Activated CD4-positive, alpha-beta T cell treated with anti-CD3 and anti-CD28 coated beads for 1 hour (primary cell): ENCODE measurements at places on chromosomes 3 and 15.

- no peak for DNase-seq
Observed at GRCh38 chr3:184040010-184040409, 8.5 kb downstream of the HTR3D start.

DNA sequence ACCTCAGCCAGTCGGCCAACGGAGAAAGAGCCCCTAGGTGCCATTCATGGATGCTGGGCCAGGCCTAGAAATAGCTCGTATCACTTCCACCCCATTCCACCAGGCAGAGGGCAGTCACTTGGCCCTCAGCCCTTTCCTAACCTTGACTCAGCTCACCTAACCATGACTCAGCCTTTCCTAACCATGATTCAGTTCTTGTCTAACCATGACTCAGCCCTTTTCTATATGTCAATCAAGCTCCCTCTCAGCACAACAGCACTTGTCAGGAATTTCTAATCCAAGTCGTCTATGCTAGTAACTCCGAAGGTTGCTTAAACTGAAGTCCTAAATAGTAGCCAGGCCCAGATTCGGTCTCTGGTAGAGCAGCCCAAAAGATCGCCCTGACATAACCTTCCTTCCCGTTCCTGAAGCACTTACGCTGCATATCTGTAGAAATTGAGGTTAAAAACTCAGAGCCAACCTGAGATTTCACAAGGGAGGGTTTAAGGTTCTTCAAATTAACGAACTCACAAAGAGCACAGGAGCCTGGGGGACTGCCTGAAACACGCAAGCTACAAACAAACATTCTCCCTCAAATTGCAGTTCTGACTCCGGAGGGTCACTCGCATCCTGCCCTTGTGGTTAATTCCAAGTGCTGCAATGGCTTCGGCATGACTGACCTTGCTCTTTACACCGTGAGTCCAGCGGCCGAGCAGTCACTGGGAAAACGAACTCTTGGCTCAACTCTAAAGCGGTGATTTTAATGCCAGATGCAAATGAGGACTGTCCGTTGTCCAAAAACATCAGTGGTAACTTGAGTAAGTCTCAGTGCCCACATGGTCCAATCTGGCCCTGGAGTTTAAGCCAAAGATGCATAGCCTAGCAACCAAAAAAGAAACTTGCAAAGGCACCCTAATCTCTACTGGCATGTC, 99.9 kb downstream of the ADAMTS17 start:
- DNase-seq, result no peak

DNA sequence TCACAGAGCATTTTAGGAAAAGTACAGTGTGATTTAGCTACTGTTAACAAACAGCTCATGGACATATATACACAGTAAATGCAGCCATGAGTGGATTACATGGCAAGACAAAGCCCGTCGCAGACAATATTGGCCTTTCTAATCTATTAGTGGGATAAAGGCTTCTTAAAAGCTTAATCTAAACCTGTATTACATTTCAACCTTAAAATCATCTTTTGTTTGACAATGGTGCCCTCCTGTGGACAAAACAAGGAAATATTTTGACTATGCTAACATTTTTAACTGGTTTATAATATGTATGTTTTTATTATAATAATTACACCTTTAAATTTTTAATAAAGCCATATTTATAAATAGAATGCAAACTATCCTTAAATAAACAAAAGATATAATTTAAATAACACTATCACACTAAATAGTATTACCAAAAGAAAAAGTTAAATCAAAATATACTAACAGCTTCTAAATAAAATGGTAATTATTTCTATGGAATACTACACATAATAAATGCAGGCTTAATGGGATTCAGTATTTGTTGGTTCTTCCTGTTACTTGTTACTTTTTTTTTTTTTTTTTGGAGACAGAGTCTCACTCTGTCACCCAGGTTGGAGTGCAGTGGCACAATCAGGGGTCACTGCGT, 38.6 kb downstream of the TAFA4 start:
- DNase-seq, result no peak

- DNase-seq, result no peak
Observed at GRCh38 chr3:10869460-10869859, 53.4 kb downstream of the SLC6A11 start.

GRCh38 chr3:186192823-186193222, 83.9 kb upstream of the ETV5 start:
- DNase-seq, result no peak

GRCh38 chr3:111712294-111713167, 117.4 kb upstream of the ZBED2 start:
- no peak for DNase-seq

- DNase-seq, result no peak
Observed at GRCh38 chr3:41681479-41681878, 280.4 kb downstream of the ULK4 start.

GRCh38 chr3:4983739-4984510, 4.7 kb downstream of the BHLHE40 start:
- DNase-seq, result peak; percentile 55

DNA sequence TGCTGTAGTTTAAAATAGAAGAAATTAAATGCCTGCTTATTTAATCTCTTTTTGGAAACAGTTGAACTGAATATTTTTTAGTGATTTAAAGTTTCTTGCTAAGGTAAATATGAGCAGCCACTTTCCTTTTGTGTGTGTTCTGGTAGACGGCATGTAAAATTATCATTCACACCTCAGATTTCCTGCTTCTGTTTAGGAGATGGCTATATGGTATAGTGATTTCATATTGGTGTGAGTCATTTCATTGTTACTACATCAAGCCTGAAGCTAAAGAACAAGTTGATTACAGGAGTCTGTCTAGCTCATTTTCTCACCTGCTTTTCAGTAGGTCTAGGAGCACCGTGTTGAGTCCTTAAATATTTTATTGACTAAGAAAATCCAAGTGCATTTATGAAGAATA, 2.2 kb downstream of the LRCH3 start:
- DNase-seq, result no peak

GRCh38 chr15:60076045-60076444, 71.9 kb downstream of the FOXB1 start:
- no peak for DNase-seq

- DNase-seq, result no peak
Observed at GRCh38 chr3:1696669-1697275, 401.9 kb upstream of the CNTN4 start.

- peak; percentile 24 for DNase-seq
Observed at GRCh38 chr3:124559846-124560574, 170.2 kb upstream of the UMPS start.

- no peak for DNase-seq
Observed at GRCh38 chr3:178949896-178950295, 121.7 kb downstream of the ZMAT3 start.
